Hippocampal formation (tissue), 2 donors: ENCODE measurements at places on chromosomes 2 and 18.

DNA sequence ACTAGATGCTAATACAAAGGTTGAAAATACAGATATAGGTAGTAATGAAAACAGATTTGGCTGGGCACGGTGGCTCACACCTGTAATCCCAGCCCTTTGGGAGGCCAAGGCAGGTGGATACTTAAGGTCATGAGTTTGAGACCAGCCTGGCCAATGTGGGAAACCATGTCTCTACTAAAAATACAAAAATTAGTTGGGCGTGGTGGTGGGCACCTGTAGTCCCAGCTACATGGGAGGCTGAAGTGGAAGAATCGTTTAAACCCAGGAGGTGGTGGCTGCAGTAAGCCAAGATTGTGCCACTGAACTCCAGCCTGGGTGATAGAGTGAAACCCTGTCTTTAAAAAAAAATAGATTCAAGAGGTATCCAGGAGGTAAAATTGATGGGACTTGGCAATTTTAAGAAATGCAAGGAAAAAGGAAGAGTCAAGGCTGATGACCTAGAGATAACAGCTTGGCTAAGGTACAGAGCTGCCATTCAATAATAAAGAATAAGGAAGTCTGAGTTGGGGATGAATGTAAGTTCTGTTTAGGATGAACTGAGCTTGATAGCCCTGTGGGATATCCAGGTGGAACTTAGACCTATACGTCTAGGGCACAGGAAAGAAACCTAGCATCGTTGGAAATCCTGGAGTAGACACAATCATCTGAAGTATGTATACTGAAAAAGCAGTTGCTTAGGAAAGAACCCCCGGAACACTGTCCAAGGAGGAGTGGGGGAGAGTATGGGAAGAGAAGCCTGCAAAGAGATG lies 9.1 kb downstream of the MAT2A start:
- DNase-seq, result no peak

DNA sequence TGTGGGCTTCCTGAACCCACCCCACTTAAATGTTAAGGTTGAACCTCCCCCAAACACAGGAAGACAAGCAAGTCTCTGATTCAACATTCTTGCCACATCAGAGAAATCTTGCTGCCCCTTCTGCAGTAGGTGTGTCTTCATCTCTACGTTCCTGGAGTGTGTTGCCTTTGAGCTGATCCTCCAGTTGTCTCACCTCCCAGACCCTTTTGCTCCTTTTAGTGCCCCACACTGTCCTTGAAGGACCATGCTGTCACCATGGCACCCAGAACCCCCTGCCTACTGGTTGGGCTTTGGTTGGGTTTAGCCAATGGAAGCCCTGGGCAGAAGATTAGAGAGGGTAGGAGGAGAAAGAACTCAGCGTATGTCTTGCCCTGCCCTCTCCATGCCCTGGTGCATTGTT lies 10.7 kb downstream of the CAB39 start:
- no peak for DNase-seq

- DNase-seq, result no peak
These were observed 56.1 kb upstream of the GATA6 start for GRCh38 chr18:22113144-22113844.

GRCh38 chr2:71849607-71850305 lies 297.9 kb downstream of the CYP26B1 start:
- no peak for DNase-seq

DNA sequence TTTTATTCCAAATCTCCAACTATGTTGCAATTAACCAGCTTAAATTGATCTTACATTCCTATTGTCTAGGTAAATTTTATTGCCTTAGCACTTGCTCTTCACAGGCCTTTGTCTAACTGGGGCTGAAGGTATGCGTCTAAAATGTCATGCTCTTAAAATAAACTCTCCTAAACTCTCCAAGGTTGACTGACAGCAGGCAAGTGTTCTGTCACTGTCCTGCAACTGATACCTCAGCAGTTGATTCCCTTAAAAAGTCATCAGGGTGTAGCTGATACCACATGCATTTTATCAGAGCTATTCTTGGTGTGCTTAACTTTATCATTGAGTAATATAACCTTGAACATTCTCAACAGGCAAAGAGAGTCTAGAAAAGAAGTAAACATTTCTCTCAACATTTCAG lies 680 bp downstream of the TTN start:
- no peak for DNase-seq

GRCh38 chr2:23627236-23628009 lies 242.4 kb downstream of the KLHL29 start:
- no peak for DNase-seq

- no peak for DNase-seq
These were observed 336.9 kb upstream of the PKDCC start for GRCh38 chr2:41710944-41711343.

- DNase-seq, result peak; percentile 34
These were observed 38.4 kb downstream of the PAX8 start for GRCh38 chr2:113240150-113240914.

DNA sequence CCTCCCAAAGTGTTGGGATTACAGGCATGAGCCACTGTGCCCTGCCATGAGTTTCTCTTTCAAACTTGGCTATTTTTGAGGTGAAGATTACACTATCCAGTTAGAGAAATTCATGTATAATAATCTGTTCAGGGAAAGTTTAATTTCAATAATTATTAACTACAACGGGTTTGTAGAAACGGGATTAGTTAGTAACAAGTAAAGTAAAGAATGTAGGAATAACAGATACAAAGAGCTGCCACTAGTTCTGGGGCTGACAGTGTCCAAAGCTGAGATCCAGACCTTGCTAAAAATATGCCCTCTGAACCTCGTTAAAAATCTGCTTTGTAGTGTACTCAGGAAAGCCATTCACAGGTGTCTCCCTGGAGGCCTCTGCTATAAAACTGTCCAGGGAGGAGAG lies 16.9 kb downstream of the SFTPB start:
- DNase-seq, result no peak

GRCh38 chr2:10144771-10145518 lies 22.4 kb downstream of the RRM2 start:
- DNase-seq, result no peak

GRCh38 chr2:200746301-200746700 lies 65.4 kb upstream of the BZW1 start:
- DNase-seq, result no peak

- no peak for DNase-seq
These were observed 5.4 kb upstream of the FAM124B start for GRCh38 chr2:224407241-224407701.

DNA sequence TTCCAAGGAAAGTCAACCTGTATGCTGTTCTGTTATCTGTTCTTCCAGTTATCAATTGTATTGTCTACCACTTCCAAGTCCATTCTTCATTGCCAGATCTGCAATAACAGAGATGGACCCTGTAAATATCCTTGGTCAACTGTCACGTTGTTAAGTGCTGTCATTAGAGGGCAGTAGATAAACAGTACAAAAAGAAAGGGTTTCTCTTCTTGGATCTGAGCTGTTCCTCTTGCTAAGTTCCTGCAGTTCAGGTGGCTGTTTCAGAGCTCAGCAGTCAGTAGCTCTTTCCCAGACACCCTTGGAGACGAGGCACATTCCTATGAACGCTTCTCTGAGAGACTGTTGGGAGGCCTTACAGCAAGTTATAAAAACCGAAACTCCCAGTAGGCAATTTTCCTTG lies 957.1 kb upstream of the CHAC2 start:
- peak; percentile 2 for DNase-seq

DNA sequence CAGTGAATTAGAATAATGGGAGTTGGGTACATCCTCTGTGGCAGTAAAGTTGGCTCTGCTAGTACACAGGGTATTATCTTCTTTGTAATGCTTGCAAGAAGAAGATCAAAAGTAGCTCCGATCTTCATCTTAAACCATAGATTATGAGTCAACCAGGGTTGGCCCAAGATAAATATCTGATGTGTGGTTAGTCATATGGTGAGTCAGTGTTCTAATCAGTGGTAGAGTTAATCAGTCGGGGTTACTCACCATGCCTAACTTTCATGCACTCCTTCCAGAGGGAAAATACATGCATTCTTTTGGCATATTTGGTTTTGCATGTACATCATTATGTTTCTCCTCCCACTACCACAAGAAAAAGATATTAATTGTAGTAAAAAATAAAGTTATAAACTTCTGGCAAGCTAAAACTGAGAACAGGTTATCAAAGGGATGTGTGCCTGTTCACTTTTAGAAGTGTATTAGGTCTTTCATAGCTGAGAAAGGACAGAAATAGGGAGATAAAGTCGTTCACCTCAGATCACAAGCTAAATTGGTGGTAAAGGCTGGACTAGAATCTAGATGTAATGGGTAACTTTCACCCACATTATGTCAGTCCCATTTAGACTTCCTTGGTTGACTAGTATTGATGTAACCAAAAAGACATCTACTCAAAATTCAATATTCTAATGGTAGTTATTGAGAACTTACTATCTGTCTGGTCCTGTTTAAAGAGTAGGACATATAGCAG lies 684.4 kb downstream of the IRS1 start:
- no peak for DNase-seq

DNA sequence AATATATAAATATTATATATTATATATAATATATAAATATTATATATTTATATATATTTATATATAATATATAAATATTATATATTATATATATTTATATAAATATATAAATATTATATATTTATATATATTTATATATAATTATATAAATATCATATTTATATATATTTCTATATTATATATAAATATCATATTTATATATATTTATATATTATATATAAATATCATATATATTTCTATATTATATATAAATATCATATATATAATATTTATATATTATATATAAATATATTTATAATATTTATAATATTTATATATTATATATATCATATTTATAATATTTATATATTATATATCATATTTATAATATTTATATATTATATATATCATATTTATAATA lies 321.4 kb downstream of the CDH2 start:
- DNase-seq, result no peak

GRCh38 chr18:4524096-4524495 lies 69.0 kb upstream of the DLGAP1 start:
- DNase-seq, result no peak

GRCh38 chr18:29838556-29838955 lies 1204.0 kb downstream of the DSC3 start:
- DNase-seq, result no peak

- DNase-seq, result peak; percentile 86
These were observed 70.2 kb upstream of the SH3BP4 start for GRCh38 chr2:234881413-234882241.

GRCh38 chr2:99032786-99033185 lies 96.8 kb upstream of the CRACDL start:
- no peak for DNase-seq

DNA sequence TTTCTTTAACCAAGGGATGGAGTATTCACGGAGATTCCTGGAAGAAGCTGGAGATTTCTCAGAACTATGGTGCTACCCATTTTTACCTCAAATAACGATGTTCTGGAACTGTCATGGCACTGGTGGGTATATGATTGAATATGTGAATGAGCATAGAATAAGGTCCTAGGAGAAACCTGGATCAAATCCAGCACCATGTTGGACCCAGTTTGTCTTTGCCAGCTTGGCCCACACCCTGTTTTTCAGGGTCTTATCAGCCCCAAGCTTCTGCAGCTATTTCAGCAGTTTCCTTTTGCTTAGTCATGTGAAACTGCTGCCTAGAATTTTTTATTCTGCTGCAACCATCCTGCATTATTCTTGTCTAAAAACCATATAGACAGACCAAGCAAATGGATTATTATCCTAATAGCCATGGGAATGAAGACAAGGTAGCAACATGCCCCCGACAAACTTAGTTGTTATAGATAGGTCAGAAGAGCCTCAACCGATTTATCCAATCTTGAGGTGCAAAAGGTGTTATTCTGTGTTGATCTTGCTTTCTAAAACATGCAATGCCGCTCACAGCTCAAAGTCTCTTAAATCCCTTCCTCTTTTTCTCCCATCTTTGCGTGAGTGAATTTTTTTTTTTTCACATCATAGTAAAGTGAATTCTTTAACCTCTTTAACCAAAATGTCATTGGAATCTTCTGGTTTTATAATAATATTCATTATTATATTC lies 133.6 kb downstream of the PRPF40A start:
- no peak for DNase-seq

DNA sequence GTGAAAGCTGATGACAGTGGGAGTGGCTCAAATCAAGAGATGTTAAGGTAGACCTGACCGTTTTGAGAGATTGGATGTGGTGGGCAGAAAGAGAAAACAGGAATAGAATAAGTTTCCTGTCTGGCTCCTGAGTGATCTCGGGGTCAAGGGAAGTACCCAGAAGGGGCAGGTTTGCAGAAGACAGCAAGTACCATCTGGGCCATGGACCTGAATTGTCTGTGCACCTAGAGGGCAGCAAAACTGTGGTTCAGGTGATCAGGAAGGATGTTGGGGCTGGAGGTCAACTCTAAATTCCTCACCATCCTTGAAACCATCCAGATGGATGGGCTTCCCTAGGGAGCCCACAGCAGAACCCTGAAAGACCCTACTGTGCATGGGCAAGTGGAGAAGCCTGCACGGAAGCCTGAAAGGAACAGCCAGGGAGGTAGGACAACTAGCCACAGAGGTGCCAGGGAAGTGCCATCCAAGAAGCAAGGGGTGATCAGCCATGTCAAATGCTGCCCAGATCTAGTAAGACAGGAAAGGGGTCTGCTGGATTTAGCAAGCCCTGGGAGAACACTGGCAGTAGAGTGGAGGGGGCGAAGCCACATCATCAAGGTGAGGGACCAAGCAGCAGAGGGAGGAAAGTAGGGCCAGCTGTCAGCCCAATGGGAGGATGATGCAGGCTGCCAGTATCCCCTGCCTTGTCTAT lies 8.0 kb downstream of the TEX261 start:
- no peak for DNase-seq

GRCh38 chr18:39348757-39349156 lies 1783.2 kb upstream of the CELF4 start:
- no peak for DNase-seq

DNA sequence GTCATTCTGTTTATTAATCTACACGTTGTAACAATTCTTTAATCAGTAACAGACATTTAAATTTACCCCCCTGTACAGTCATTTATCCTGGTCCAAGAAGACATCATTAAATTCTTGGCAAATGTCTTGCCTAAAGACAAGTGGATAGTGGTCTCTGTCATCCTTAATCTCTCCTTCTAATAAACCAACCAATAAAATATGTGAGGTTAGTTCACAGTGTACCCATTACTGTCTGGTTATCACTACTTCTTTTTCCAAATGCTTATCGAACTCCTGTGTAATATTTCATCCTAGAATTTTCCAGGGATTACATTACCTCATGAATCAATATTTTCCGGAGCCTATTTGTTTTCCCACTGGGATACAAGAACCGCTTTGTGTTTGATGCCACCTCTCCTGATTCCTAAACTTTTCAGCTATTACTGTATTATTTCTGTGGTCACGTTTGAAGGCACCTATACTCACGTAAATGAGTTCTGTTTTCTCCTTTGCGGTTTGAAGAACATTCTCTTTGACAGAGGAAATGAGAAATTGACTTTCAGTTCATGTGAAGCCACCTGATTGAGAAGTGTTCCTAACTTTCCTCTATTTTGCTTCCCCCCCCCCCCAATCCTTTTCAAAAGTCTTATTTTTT lies 131.5 kb downstream of the RTN4 start:
- no peak for DNase-seq
